Stimulated activated CD8-positive, alpha-beta memory T cell treated with anti-CD3 and anti-CD28 coated beads, Interleukin-2, amount 100 ng/mL, for 1 hour (primary cell): ENCODE measurements at places on chromosomes 2 and 18.
A peak's percentile ranks its signal among the peaks of the same experiment; 100 is the strongest.

DNA sequence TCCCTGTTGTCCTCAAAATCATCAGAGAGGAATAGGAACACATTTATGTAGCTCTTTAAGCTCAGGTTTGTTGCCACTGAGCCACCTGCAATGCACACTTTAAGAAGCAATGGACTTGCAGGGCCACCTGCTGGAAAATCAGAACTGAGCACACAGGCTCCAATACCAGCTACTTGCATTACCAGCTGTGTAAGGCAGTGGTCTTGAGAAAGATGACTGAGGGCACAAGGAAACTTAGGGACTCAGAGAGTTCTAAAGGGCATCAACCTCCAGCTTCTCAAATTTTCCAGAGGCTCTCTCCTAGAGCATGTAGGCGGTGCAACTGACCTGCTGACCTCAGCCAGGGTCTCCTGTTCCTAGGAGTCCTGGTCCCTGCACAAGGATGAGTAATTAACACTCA, 2.5 kb upstream of the CNDP2 start:
- peak; percentile 19 for DNase-seq

- DNase-seq = no peak
Observed at GRCh38 chr2:54839461-54840255, 116.2 kb downstream of the EML6 start.

DNA sequence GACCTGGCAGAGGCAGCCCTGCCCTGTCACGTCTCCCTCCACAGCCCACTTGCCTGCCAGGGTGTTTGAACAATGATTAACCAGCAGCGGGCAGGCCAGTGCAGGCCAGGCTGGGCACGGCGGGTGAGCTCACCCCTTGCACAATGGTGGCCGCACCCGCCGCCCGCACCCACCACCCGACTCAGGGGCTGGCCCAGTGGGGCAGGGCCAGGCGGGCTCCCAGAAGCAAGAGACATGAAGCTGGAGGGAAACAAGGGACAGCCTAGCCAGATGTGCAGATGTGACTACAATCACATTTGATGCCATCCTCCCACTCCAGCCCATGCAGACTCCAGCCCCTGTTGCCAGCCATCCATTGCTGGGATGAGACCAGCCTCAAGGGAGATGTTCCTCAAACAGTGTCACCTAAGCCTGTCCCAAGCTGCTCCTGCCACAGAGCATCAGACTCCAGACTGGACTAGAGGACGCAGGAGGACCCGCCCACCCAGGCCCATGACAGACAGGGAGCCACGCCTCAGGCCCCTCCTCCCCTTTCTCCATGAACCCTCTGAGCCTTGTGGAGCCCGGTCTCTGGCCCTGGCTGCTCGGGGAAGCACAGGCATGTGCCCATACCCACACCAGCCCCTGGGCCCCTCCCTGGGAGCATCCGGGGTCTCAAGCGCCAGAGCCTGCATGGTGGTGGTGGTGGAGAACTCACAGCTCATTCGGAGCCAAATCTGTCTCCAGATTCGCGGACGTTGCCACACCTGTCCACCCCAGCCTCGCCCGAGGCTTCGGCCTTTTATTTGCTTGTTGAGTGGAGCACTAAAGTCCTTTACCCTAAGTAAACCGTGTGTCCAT, 45.0 kb downstream of the SDC1 start:
- DNase-seq = no peak

- no peak for DNase-seq
Observed at GRCh38 chr18:55322178-55322735, 265.7 kb downstream of the TCF4 start.

DNA sequence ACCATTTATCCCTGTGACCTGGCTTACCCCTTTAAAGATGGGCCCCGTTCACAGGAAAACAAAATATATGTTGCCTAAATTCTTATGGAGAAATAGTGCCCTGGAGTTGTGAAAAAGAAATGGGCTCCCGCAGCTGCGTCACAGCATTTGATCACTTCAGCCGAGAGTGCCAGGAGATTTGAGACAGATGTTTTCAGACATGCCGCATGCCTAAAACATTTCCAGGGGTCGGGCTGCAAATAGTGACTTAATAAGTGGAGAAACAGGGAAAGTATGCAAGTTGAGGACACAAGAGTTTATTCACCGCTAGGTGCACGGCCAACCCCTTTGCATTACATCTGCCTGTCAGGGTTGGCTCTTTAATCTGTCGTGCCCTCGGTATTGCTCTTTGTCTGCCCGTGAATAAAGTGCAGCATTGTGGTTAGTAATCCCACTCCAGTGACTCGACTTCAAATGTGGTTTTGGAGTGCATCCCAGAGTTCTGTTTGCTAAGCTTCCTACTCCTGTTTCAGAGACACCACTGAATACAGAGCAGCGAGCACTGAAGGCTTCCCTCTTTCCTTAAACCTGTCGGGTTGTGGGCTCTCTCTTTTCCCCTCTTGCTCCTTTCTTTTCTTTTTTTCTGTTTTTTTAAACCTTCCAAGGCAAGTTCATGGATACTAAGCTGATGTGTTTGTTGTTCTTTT, 187.5 kb downstream of the LTBP1 start:
- DNase-seq = no peak

GRCh38 chr18:62781893-62782292, 66.6 kb downstream of the PHLPP1 start:
- DNase-seq = no peak

DNA sequence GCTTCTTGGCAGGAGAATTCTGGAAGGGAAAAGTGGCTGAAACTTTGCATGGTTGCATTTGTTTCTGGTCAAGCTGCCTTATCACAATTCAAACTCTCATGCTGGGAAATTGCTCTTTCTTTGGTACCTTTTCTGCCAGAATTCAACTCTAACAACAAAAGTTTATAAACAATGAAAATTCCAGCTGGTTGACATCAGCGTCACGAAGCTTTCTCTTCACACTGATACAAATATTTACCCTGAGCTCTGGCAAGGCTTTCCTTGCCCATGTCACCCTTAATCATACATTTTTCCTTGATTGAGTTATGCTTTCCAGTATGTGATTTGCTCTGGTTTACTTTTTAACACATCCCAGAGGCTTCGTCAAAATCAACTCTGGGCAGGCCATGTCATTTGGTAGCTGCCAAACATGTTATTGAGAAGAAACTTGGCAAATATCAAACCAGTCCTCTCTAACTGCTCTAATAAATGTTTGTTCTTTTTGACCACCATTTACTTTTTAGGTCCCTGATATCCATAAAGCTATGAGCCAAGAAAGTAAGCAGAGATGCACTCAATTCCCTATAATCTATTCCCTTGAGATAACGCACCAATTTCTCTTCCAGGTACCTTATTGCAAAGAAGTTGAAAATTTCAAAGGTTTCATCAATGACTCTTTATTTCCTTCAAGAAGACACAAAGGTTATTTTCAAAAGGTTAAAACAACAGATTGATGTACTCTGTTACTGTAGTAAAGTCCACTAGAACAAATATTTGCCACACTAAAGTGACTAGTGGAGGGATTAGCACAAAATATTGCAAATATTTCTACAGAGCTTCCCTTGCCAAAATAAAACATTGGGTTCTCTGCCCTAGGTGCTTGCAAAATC, 1241.1 kb upstream of the ZEB2 start:
- DNase-seq = no peak

GRCh38 chr18:8373486-8373885, 235.8 kb upstream of the RAB12 start:
- DNase-seq = no peak

GRCh38 chr2:104844807-104845551, 8.9 kb upstream of the POU3F3 start:
- DNase-seq = no peak
